Fibroblast of skin of back (primary cell): ENCODE measurements at places on chromosomes 11 and 22.

DNA sequence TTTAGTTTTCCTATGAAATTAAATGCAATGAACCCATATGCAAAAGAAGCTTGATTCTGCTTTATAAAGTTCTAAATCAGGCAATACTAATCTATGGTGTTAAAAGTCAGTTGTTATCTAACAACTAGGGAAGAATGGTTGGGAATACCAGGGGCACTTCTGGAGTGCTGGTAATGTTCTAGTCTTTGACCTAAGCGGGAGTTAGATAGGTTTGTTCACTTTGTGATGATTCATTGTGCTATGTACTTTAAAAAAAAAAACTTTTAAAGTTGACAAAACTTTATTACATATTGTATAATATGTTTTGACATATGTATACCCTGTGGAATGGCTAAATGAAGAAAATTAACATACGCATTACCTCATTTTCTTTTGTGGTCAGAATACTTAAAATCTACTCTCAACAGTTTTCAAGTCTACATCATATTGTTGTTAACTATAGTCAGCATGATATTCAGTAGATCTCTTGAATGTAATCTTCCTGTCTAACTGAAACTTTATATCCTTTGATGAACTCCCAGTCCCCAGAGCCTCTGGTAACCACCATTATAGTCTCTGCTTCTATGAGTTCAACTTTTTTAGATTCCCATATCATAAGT, 39.2 kb downstream of the BIRC2 start:
- DNase-seq: no peak

- DNase-seq: peak; percentile 51
Measured at GRCh38 chr22:37639070-37639760, at the start of gene SH3BP1. Gene SH3BP1, plus strand, starts transcription at chr22:37639669. Its CDS starts 119 bp downstream, at chr22:37639788.

- DNase-seq: peak; percentile 18
Measured at GRCh38 chr11:65791719-65792213, 4.9 kb downstream of the OVOL1 start.

- no peak for DNase-seq
Measured at GRCh38 chr22:49128874-49129273, 698.8 kb downstream of the BRD1 start.

DNA sequence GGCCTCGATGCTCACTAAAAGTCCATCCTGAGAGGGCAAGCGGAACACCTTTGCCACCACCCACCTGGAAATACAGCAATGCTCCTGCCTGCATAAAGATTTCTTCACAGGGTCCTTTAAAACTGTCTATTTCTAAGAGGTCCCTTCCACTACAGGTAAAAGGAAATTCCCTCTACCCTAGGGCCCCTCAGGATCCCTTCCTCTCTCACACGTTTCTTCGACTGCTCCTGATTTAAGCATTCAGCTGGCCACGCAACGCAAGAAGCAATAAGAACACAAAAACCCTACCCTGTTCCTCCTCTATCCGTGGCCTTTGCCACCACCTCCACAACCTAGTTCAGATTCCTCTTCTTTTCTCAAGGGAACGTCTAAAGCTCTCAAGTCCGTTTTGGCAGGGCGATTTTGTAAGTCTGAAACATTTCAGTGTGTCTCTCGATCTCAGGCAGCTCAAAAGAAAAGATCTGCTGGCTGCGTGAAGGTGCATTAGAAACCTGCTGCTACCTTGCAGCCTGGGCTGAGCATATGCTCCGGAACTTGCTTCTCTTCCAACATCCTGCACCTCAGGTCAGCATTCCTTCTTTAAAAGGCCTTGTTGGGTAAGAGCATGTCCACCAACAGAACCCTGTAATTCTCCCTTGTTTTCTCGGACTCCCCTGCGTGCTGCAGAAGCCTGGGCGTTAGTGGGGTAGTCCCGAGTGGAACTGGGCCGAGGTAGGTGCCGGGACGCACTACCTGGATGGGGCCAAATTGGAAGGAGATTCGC, 1.6 kb downstream of the LGR4 start:
- DNase-seq: no peak

- no peak for DNase-seq
Measured at GRCh38 chr11:71418643-71419042, 29.6 kb downstream of the DHCR7 start.

DNA sequence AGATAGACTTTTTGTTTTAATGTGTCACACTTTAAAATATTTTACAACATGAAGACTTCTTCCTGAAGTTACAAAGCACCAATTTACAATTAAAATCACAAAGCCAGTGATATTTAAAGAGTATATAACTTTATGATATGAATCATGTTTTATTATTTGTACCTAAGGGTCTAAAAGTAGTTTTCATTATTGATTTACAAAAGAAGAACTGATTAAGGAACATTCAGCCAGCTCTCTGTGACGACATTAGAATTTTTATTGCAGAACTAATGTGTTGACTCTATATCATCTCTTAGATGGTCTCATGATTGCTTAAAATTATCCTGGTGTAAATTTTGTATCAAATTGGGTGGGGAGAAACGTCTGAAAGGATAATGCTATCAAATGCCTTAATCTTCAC, 82.8 kb upstream of the ALKBH3 start:
- no peak for DNase-seq

DNA sequence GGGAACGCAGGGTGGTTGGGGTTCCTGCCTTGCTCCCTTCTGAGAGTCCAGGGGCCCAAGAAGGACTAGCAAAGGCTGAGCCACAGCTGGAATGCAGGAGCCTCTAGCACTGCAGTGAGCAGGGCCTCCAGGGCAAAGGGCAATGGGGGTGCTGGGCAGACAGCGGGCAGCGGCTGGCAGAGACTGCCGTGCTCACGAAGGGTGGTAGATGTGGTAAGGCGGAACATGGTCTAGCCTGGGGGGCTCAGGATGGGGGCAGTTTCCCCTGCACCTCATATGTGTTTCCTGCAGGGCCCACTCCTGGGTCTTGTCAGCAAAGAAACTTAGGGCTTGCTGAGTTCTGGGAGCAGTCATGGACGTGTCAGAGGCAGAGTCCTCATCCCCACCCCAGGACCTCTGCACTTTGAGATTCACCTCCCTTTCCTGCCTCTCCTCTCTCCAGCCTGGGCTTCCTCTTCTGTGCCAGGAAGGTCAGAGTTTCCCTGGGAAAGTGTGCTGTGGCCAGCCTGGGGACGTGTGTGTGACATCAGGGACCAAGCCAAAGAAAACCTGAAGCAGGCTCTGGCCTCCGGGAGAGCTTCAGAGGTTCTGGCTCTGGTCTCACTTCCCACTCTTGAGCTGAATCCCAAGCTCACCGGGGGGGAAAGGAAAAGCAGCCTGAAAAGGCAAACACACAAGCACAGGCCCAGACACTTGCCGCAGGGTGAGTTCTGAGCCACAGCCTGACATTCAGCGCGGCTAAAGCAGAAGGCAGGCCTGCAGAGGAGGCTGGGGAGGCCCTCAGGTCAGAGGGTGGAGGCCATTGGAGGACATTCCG, 4.4 kb downstream of the MOGAT2 start:
- no peak for DNase-seq

GRCh38 chr11:20013346-20014066, 146.8 kb downstream of the DBX1 start:
- no peak for DNase-seq

GRCh38 chr11:94762208-94762607, 5.9 kb upstream of the AMOTL1 start:
- DNase-seq: peak; percentile 24

- DNase-seq: peak; percentile 84
Measured at GRCh38 chr22:41403532-41404318, 22.0 kb downstream of the TEF start.

- no peak for DNase-seq
Measured at GRCh38 chr11:1739576-1739975, 10.8 kb downstream of the IFITM10 start.
